ENCODE measurements at places on chromosomes 4 and X.

- DNase-seq = no peak
These were observed 90.0 kb upstream of the GATB start for GRCh38 chr4:151850791-151851213.

DNA sequence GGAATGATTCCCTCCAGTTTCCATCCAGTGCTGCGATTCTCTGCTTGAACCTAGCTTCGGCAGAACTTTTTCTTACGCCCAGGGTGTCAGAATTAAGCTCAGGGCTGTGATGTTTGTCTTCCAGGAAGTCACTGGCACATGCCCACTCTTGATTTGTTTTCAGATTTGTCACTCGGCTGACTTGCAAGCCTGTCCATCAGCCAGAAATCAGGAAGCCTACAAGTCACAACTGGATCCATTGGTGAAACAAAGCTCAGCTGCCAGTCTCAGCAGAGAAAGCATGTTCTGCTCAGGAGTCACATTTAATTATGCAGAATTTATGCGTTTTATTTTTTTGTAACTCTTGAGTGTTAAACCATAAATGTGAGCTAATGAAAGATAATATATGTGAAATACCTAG lies 38.2 kb upstream of the PNPLA4 start:
- no peak for DNase-seq

DNA sequence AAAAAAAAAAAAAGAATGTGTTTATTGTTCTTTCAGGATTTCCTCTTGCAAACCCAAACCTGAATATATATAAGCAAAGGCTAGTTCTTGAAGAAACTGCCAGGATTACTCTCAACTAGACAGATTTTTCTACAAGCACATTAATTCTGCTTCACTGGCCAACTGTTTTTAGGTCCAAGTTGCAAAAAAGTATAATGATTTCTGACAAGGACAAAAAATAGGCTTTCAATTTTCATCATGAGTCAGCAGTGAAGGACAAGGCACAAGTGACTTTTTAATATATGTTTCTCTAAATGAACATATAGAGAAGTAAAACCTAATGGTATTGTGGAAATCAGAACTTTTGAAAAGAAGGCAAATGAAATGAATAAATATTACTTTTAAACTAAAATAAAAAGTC lies 73.7 kb downstream of the ELOVL6 start:
- DNase-seq = no peak

DNA sequence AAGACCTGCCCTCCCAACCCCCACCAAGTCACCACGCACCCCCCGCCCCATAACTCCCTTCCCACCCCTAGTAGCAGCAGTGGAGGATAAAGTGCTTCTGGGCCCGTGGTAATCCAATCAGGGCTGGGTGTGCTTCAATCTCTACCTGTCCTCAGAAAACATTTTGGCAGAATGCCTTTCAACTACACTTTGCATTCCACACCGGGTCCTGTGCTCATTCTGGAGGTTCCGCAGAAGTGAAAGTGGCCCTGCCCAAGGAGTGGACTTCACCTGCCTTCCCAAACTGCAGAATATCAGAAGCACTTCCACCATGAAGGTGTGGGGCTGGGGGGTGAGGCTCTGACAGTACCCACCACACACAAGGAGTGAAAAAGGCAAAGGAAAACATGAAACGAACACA lies 322.3 kb downstream of the DHX15 start:
- DNase-seq = no peak

All from left renal cortex interstitium (tissue), 4 donors.